Stimulated activated CD4-positive, alpha-beta T cell treated with anti-CD3 and anti-CD28 coated beads, Interleukin-15, amount 100 ng/mL, for 48 hours (primary cell): ENCODE measurements at places on chromosomes 12 and 14.

- no peak for DNase-seq
Measured at GRCh38 chr12:122126713-122127597, 47.1 kb downstream of the IL31 start.

DNA sequence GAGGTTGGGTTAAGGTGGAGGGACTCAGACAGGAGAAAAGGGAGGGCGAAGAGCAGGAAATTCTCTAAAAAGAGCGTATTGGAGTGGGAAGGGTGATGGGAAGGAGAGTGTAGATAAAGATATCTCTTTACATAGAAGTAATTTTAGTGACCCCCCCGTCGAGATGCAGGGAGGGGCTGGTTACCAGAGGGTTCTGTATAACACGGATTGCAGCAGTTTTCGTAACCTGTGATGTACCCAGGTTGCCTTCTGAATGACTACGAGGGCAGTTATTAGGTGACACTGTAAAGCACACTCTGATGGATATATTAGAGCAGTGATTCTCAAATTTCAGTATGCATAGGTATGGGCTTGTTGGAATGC, 443 bp downstream of the DNAL1 start:
- DNase-seq = no peak

DNA sequence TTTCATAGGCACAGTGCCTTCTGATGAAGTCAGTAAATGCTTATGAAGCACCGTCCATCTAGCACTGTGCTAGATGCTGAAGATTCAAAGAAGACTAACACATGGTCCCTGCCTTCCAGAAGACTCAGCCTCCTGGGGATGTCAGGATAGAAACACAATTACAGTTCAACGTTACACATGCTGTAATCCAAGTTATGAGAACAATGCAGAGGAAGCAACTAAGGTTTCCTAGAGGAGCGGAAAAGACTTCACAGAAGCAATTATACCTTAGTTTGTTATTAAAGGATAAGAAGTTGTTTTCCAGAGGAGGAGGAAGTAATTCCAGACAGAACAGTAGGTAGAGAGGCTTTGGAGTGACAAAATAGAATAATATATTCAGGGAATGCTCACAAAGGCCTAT, 66.9 kb upstream of the FGD4 start:
- DNase-seq = no peak

DNA sequence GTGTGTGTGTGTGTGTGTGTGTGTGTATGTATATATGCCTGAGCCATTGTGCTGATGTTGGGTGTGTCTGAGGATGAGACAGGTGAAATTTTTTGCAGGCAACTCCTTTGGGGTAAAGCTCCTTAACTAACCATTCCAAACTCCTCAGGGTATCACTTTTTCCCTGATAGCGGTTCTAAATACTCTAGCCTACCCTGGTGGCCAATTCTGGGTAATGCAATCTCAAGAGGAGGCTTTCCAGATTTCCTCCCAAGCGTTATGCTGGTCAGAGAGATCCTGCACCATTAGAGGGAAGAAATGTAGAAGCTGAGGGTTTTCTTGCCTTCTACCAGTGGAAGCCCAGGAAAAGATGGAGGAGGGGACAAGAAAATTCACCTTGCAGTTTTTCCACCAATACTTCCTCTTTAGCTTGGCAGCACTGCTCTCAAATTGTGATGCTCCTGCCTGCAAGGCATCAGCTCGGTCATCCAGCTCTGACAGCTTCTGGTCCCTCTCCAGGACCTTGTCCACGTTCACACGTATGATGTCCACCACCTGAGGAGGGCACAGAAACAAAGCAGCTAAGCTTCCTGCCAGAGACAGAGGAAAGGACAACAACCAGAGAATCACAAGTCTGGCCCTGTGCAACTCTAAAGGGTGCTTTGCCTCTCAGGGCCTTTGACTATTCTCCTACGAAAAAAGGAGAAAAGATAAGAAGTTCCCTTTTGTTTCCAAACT, 4.9 kb downstream of the VAMP1 start:
- no peak for DNase-seq

DNA sequence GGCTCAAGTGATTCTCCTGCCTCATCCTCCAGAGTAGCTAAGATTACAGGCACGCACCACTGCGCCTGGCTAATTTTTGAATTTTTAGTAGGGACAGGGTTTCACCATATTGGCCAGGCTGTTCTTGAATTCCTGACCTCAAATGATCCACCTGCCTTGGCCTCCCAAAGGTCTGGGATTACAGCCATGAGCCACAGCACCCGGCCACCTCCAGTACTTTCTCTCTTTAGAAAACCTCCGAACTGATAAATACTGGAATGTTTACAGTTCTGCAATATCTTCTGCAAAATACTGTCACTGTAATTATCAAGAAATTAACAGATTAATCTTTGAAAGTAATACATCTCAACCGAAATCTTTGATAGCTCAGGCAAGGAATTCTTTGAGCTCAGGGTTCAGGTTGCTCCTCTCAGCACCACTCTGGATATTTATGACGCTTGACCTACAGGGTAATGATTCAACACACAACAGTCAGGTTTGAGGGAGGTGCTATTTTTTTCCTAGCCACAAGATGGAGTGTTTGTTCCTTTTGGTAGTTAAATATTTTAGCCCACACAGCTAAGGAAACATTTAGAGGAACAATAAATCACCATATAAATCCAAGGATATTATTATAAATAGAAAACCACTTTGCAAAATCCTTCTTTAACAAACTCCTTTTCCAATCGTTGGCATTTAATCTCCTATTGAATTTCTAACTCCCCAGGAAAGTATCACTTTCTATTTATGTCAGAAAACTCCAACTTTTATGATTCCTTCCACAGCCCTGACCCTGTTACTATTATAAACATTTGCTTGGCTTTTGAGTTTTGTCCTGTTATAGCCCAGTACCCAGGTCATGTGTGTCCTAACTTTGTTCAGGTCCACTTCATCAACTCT, 48.6 kb upstream of the GTF2A1 start:
- DNase-seq = no peak

- no peak for DNase-seq
Measured at GRCh38 chr12:93766796-93767523, 89.8 kb downstream of the CRADD start.

DNA sequence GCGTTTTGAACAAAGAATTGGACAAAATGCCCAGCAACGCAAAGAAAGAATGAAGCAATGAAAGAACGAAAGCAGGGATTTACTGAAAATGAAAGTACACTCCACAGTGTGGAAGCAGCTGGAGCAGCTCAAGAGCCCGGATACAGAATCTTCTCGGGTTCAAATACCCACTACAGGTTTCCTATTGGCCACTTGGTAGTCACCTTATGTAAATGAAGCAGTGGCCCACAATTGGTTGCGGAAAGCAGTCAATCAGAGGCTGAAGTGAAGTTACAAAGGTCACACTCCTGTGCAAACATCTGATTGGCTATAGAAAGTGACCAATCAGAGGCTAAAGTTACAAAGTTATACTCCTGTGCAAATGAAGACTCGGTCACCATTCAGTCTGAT, 15.0 kb upstream of the PPP1R13B start:
- no peak for DNase-seq

DNA sequence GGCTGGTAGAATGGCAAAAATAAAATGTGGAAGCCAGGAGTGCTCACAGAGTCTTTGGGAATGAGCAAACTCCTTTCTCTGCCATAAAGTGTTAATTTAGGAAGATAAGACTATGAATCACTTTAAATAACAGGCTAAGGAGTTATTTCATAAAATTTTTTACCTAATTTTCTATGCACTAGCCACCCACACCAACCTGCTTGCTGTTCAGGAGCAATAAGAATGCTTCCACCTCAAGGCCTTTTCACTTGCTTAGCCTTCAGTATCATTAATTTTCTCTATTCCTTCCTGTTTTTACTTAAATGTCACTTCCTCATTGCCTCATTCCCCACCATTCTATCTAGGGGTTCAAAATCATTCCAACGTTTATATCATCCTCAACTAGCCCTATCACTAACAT, 326.8 kb downstream of the CCER1 start:
- DNase-seq = no peak

- no peak for DNase-seq
Measured at GRCh38 chr12:12812174-12812573, 972 bp upstream of the DDX47 start.

GRCh38 chr12:28776220-28776619, 372.9 kb upstream of the FAR2 start:
- DNase-seq = no peak

- DNase-seq = no peak
Measured at GRCh38 chr12:95623554-95624170, 72.4 kb upstream of the USP44 start.

GRCh38 chr12:60180298-60180697, 584.5 kb downstream of the SLC16A7 start:
- DNase-seq = no peak

DNA sequence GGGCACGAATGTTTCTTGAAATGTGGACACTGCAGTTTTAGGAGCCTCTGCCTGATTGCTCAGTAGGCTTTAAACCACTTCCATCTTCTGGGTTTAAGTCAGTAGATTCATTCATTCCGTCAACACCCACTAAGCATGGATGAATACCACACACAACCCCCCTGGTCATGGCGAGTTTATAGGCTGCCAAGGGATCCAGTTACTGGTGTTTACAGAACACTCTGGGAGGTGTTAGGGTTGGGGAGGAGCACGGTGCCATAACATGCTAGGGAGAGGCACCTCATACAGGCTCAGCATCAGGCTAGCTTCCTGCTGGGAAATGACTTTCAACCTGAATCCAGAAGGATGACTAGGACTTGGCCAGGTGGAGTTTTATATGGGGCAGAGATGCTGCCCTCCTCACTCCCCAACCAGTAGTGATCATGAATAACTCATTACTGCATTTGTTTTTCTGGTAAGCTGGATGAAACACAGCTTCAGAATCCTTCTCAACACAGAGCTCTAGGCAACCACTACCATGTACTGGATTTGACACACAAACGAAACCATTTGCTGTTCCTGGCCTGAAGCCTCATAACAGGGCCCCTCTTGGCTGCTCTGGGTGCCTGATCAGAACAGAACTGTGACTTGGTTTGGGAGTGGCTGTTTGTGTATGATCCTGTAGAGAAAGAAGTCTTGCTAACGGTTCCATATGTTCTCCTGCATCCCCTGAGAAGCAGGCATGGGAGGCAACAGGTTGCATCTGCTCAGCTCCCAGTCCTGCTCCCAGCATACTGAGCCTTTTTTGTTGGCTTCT, 47.9 kb downstream of the FBXW8 start:
- no peak for DNase-seq

DNA sequence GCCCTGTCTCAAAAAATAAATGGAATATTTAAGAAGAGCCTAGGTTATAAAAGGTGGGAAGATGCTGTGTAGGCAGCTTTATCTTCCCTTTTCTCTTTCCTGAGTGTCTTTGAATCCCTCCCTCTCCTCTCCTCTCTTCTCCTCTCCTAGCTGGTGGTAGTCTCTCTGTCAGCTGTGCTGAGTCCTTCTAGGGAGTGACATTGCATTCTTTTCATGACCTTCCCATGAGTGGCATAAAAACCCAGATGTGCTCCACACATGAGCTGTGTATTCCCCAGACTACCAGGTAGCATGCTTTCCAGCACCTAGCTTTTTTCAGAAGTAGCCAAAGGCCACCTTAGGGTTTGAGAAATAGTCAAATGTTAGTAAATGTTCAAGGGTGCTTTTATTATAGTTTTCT, 23.6 kb downstream of the SAMD4A start:
- DNase-seq = no peak

DNA sequence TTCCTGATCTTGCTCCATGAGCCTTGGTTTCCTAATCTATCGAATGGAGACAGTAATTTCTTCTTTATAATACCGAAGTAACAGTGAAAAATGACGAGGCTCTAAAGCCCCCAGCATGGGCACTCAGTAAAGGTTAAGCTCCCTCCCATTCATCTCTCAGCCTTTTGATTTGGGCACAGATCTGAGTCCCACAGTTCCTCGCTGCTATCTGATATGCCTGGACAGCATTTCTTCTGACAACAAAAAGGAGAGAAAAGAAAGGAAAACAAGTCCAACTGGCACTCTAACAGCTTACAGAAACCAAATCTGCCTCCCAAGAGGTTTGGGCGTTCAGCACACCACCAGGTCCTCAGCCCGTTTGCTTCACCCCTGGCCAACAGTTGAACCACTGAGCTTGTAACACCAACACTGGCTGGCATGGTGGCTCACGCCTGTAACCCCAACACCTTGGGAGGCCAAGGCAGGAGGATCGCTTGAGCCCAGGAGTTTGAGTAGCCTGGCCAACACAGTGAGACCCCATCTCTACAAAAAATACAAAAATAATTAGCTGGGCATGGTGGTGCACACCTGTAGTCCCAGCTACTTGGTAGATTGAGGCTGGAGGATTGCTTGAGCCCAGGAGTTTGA, 19.5 kb downstream of the CCDC88C start:
- DNase-seq = no peak

GRCh38 chr14:25350802-25351201, 300.9 kb upstream of the STXBP6 start:
- DNase-seq = no peak

DNA sequence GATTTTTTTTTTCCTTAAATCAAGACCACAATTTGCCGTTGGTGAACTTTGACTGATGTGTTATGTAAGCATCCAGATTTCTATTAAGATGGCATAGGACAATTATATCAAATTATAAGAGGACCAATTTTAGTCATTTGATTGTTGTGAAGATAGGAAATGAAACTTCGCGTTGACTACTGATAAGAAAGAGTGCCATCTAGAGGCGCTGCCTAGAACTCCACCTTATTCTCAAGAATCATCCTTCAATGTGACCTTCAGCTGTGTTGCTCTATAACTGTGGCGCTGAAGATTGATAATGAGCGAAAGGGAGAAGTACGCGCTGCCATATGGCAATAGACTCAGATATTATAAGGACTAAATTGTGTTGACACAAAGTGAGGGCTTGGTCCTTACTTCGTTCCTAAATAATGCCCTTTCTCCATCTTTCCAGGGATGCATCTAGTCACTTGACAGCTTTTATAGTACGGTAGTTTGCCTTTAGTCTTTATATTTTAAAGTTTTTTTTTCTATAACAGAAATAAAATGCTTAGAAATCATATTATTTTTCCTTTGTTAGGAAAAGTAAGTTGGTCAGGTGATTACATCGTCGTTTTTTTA, 350.8 kb upstream of the STXBP6 start:
- peak; percentile 8 for DNase-seq

GRCh38 chr14:65369560-65369959, 43.0 kb upstream of the FUT8 start:
- DNase-seq = no peak

DNA sequence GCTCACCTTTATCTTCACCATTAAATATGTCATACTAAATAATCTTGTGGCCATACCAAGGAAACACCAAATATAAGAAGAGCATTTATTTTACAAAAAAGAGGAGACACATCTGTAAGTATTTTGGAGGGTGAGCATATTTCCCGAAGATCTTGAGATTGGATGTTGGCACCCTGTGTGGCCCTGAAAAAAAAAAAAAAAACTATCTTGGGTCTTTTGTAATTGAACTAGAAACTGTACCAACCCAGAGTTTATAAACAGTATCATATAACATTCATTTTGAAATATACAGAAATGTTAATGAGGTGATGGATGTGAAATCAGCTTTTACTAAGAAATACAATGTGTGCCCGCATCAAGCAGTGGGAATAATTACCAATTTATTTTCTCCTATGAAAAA, 104.0 kb upstream of the FRMD6 start:
- no peak for DNase-seq
